ENCODE measurements at places on chromosomes 4 and X. TPM values are rescaled to one million over a fixed set of nuclear protein-coding genes. Genes with fewer than 3 reads are reported as not detected.

CYBB gene
- not detected for total RNA-seq

GC gene
- total RNA-seq: not detected

GRCh38 chrX:1002611-1003010, 209.8 kb downstream of the CRLF2 start:
- no peak for DNase-seq

DNA sequence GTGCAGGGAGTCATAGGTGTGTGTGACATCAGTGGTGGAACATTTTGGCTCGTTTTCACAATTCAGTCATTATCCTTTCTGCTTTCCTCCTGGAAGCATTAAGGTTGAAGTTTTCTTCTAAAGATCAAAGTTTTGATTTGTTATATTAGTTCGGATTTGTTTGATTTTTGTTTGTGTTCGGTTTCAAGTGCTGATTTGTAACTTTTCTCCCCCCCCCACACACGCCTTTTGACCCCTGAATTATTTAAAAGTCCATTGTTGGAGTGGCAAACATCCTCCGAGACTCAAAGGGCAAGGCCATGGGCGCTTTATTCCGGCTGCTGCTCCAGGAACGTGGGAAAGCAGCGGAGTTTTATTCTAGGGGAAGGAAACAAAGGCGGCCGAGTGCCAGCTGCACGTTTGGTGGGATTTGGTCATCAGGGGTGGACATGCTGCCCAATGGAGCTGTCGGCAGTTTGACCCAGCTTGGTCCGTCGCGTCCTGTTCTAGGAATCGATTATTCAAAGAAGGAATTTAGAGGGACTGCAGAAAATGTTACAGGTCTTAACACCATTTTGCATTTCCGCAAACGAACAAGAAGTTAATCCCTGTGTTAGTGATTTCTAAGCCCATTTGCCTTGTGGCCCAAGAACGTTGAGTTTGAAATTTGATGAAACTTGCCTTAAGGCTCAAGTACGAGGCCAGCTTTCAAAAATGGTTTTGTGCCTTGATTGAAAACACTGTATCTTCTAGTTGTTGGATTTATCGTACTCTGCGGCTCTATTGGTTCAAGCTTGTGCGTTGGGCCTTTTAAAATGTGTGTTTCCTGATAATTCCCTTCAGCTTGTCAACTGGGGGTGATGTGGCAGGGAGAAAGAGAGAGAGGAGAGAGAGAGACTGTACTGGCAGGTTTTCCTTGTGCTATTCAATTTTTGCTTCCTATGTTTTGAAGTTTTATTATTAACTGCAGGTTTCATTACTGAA, 565 bp upstream of the ZNF41 start:
- DNase-seq: peak; percentile 57

- DNase-seq: peak; percentile 64
Measured at GRCh38 chr4:19455196-19455595, 796.5 kb upstream of the SLIT2 start.

DNA sequence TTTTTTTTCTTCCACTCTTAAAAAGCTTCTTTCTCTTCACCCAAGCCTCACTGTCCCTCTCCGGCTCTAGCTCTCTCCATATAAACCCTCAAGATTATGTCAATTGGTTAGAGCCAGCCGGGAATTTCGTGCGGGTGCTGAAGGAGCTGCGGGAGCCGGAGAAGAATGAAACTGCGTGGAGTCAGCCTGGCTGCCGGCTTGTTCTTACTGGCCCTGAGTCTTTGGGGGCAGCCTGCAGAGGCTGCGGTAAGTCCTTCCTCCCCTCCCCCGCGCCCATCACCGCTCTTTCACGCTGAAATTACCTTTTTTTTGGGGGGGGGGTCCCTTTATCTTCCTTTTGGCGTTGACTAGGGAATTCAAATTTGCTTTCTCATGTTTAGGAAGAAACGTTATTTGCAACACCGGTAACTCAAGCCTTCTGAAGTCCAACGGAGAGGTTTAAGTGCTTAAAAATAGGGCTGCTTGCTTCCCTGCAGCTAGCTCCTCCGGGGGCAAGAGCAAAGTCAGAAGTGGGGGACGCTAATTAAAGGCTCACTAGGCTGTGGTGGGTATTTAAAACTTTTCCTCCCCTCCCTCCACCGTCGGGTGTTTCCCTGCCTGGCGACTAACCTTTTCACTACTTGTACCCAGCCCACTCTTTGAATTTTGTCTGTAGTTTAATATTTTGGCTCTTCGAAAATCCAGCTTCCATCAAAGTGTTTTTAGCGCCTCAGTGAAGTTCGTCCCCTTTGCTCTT, 491 bp downstream of the COL4A5 start:
- DNase-seq: peak; percentile 11

DNA sequence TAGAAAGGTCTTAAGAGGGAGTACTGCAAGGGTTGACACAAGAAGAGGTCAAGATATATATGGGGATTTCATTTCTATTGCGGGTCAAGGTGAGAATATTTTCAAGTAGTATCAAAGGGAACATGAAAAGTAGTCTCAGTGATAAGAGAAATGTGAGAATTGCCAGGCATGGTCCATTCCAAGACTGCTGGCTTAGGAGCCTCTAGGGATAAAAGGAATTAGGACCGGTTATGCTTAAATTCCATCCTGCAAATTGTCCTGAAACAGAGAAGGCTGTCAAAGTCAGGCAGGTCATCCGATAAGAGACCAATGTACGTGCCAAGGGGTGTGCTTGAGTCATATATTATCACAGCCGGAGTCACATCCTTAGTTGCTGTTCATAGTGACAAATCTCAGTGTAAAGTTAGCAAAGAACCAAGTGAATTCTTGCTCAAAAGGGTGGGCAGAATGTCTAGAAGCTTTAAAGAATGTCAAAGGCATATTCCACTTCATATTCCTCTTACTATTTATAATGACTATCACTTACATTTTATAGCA, 133.6 kb downstream of the CBLL2 start:
- no peak for DNase-seq

All from RPMI7951 (cell line).